ENCODE measurements at places on chromosomes 3 and 15.

GRCh38 chr3:128804811-128805155 is 74.6 kb upstream of the ACAD9 start:
- no peak for DNase-seq

GRCh38 chr3:24494618-24495325 is at the start of gene THRB:
THRB (minus strand) TSS chr3:24494850.
- DNase-seq, result peak; percentile 50

DNA sequence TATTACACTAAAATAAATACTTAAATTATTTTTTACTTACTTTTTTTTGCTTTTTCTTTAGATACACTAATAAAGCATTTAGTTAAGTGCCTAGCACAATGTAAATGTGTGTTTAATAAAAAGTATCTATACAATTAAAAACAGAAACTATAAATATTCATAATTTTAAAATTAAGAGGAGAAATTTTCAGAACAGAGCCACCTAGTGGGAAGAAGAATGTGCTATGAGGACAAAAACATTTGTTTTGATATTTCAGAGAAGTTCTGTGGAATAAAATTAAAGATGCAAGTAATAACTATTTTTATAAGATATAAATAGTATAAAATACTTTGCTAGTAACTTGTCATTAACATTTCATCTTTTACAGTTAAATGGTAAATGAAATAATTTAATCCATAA is 33.6 kb upstream of the PLSCR5 start:
- DNase-seq, result no peak

DNA sequence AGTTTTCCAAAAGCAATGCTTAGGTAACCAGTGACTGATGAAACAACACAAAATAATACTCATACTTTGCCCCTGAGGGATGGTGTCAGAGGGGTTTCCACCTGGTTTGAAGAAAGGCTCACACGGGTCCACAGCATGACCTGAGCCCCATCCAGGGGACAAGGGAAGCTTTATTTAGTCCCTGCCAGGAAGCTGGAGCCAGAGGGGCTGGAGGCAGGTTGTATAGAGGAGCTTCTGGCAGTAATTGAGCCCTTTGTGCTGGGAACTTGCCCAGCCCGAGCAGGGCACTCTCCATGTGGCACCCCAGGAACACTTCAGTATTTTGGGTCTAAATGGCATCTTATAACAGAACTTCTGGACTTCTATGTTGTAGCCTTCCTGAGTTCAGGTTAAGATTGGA is 39.2 kb upstream of the EPHB1 start:
- DNase-seq, result no peak

GRCh38 chr15:78170848-78171773 is 21.9 kb downstream of the IDH3A start:
- no peak for DNase-seq

DNA sequence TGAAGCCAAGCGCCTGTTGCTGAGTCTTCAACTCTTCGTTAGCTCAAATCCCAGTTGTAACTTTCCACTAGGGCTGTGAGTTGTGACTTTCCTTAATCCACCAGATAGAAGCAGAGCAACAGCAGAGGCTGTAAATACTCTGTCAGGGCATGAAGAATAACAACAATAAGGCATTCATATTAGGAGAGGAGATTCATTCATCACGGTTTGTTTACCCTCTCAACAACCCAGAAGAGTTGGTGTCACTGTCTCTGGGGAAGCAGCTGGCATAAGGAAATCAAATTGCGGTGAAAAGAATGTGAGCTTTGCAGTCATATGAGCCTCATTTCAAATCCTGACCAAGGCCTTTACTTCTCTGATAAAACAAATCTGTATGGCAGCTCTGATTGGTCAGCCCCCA is 184.8 kb downstream of the SHQ1 start:
- DNase-seq, result no peak
